Heart right ventricle (tissue), 16 donors: ENCODE measurements at places on chromosomes 1 and 21. TPM values are rescaled to one million over a fixed set of nuclear protein-coding genes. Genes with fewer than 3 reads are reported as not detected.
A peak's percentile ranks its signal among the peaks of the same experiment; 100 is the strongest.

Gene IFI44L
- polyA plus RNA-seq = 7.6 TPM

Gene PLA2G2D
- polyA plus RNA-seq = not detected

Gene MYBPH
- not detected for polyA plus RNA-seq

GRCh38 chr1:230849451-230850224 lies 18.7 kb downstream of the C1orf198 start:
- peak; percentile 88 for DNase-seq

DNA sequence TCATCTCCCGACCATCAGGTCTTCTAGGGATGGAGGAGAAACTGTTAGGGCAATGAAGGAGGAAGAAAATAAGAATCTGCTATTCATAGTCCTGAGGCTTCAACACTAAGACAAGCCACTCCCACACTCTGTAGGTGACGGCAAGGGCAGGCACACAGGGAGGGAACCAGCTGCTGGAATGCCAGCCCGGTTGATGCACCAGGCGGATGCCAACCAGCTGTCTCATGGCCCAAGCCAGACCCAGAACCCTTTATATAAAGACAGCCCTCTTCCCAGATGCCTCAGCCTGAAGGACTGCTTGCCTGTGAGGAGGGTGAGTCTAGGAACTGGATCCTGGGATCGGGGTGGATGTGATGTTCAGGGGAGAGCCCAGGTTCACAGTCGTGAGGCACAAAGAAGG lies at the start of gene KPRP:
Gene KPRP (plus strand): TSS at position 279 of the 400 bp plus-strand sequence. CDS start 1,564 bp downstream, outside the sequence.
- DNase-seq = no peak

- DNase-seq = no peak
These were observed 142.3 kb upstream of the COL6A1 start for GRCh38 chr21:45839274-45839673.

- no peak for DNase-seq
These were observed 977 bp downstream of the LCA5L start for GRCh38 chr21:39444421-39445180.

- DNase-seq = no peak
These were observed 16.2 kb downstream of the SDCCAG8 start for GRCh38 chr1:243271996-243272395.

GRCh38 chr1:6601049-6601922 lies 1.4 kb downstream of the KLHL21 start:
- peak; percentile 60 for DNase-seq

DNA sequence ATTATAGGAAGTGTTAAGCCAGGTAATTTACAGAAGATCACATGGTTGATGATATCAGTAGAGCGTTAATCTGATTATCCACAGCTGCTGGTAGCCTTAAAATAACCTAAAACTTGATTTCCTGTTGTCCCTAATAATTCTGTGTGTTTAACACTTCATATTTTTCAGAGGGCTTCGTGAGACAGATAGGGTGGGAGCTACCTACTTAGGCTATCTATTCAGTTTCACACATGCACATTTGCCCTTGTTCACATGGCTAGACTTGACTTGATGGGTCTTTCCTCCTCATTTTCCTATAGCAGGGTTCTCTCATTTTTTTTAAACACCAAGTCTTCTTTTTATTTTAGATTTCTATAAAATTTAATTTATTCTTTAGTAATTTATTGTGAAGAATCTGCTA lies 11.0 kb downstream of the BACH1 start:
- DNase-seq = no peak

DNA sequence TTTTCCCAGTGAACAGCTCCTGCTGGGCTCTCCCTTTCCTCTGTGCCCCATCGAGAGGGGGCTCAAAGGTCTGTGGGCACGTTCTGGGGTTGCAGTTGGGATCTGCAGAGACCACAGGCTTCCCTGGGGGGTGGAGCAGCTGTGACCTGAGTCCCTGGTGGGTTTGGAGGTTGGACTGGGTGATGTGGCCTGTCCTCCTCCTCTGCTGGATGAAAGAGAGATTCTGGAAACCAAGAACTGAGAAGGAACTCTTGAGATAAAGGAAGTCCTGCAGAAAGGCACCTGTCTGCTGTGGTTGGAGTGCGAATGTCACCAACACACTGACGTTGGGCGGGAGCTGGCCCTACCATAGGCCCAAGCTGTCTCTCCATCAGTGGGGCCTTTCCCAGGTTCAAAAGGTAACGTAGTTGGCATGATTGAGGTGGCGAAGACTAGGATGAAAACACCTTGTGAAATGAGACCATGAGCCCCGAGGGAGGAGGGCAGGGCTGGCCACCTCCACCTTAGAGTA lies 35.8 kb upstream of the ETV3 start:
- no peak for DNase-seq

DNA sequence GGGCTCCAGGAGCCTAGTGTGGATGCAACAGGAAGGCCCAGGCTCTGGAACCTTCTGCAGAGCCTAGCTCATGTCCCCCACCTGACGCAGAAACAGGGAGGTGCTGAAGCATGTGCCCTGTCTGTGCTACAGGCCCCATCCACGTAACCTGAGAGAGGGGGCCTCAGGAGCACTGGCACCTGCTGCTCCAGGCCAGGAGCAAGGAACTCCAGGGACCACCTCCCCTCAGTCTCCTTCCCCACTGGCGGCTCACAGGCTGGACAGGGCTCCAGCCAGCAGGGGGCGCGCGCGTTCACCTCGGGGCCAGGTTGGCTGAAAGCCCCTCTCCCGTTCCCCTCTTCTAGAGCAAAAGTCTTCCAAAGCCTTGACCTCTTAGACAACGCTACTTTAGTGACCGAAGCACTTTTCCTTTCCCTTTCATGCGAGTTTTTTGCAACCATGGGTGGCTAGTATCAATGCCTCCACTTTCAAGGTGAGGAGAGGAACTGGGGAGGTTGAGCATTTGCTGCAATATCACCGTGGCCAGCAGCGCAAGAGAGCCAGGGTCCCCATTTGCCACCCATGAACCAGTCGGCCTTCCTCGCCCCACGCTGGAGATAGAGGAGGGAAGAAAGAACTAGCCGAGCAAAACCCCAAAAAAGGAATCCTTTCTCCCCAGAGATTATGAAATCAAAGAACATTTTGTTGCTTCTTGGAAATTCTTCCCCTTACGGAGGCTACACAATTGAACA lies 52.4 kb upstream of the GPR157 start:
- DNase-seq = peak; percentile 70

GRCh38 chr21:44883250-44883649 lies 9.8 kb upstream of the PTTG1IP start:
- no peak for DNase-seq

GRCh38 chr21:16514316-16514715 lies 784.5 kb downstream of the USP25 start:
- DNase-seq = no peak

DNA sequence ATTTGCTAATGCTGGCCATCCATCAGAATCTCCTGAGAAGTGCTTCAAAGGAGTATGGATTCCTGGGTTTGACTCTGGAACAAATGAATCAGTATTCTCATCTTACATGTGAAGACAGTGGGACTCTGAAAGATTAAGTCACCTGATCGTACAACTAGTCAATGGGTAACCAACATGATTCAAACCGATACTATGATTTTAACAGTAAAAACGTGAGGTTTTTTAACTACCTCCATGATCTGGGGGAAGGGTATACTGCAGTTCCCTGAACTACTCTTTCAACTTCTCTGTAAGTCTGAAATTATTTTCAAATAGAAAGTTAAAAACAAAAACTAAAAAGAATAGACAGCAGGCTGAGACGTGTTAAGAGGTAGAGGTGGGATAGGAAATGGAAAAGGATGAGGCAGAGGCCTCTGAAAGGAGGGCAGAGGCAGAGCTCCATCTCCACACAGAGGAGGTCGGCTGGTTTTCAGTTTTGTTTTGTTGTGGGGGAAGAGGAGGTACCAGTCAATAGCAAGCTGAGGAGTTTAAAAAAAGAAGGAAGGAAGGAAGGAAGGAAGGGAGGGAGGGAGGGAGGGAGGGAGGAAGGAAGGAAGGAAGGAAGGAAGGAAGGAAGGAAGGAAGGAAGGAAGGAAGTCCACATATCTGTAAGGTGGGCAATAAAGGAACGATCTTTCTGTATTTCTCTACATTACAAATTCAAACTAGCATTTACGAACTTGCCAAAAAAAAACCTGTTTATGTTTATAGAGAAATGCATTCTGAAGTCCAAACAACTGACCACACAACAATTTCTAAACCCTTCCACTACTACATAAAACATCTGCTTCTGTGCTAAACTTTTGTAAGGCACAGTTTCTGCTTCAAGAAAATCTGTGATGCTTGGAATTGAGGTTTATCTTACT lies 213.1 kb downstream of the RERE start:
- no peak for DNase-seq

DNA sequence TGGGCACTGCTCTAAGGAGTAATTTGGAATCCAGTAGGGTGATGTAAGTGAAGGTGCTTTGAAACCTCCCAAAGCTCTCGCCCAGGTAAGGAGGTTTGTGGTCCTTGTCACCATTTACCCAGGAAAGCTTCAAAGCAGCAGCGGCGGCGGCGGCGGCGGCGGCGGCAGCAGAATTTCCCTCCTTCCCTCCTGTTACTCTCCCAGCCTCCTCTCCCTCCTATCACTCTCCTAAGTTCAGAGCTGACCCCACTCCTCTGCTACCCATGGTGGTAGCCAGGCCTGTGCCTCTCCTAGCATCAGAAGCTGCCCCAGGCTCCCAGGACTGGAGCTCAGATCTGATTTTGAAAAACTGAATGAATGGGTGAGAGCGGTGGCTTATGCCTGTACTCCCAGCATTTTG lies 60.7 kb downstream of the ACBD3 start:
- DNase-seq = no peak

DNA sequence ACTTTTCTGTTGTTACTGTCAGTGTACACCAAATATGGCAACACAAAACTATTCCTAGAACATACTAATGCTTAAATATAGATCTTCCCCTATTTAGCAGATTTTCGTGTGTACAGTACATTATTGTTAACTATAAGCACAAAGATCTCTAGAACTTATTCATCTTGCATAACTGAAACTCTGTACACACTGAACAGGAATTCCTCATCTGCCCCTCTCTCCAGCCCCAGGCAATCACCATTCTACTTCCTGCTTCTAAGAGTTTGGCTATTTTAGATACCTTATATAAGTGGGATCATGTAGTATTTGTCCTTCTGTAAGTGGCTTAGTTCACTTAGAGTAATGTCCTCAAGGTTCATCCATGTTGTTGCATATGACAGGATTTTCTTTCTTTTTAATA lies 4.5 kb upstream of the RGL1 start:
- DNase-seq = no peak

DNA sequence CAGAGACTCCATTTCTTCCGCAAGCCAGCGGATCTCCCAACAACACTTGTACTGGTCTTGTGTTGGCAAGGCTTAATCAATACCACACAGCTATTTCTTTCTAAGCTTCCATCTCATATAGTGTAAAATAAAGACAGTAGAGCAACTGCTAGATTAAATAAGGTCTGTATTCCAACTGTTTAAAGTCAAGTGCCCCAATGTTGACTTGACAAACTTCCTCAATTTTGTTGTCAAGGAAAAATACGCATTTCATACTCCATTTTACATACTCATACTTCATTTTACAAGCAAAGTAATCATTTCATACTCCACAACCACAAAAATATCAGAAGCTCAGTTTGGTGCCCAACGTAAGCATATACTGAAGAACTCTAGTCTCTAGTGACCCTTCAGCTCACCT lies 143.0 kb downstream of the RERE start:
- no peak for DNase-seq

DNA sequence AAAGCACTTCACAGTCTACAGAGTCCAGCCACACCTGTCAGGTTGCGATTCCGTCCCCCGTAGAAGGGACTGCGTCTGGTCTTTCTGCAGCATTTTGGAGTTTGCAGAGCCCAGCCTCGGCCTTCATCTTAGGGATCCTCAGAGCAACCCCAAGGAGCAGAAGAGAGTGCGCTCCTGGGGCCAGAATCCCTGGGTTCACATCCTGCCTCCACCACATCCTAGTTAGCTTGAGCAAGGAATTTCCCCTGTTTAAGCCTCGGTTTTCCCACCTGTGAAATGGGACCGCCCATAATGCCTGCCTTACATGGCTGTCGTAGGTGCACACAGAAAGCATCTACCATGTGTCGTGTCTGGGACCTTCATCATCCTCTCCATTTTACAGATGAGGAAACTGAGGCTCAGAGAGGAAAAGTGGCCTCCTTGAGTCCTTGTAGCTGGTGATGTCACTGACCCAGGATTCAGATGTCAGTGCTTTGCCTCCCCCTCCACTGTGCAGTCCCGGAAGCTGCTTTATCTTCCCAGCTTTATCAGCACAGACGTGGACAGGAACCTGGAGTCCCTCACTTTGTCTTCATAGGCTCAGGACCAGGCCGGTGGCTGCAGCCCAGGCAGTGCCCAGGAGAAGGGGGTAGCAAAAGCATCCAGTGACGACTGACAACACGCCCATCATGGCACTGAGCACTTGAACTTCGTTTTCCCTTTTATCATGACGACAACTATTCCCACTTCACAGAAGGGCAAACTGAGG lies 438.5 kb downstream of the MATN1 start:
- no peak for DNase-seq

DNA sequence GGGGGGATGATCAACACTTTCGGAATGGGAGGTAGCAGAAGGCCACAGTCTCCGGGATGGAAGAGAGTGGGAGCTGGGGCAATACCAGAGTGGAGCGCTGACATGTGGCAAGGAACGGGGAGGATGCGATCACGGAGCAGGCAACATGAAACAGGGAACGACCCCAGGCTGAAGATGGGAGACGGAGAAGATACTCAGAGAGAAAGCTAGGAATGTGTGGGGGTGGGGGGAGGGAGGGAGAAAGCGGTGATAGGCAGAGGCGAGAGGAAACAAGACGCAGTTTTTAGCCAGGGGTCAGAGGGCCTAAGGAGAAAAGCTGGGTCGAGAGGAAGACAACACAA lies 577 bp downstream of the RAB3GAP2 start:
- DNase-seq = peak; percentile 6

- no peak for DNase-seq
These were observed 52.8 kb downstream of the FCRL5 start for GRCh38 chr1:157499521-157499920.

DNA sequence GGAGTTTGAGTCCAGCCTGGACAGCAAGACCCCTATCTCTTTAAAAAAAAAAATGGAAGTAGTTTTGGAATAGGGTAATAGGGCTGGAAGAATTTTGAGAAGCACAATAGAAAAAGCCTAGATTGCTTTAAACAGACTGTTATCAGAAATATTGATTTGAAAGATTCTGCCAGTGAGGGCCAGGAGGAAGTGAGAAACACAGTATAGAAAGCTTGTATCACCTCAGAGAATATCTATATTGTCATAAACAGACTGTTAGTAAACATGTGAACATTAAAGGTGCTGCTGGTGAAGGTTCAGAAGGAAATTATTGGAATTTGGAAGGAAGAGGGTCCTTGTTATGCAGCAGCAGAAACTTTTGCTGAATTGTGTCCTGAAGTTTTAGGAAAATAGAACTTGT lies 24.8 kb upstream of the PSEN2 start:
- no peak for DNase-seq
